ENCODE measurements at places on chromosomes 7 and 10.

DNA sequence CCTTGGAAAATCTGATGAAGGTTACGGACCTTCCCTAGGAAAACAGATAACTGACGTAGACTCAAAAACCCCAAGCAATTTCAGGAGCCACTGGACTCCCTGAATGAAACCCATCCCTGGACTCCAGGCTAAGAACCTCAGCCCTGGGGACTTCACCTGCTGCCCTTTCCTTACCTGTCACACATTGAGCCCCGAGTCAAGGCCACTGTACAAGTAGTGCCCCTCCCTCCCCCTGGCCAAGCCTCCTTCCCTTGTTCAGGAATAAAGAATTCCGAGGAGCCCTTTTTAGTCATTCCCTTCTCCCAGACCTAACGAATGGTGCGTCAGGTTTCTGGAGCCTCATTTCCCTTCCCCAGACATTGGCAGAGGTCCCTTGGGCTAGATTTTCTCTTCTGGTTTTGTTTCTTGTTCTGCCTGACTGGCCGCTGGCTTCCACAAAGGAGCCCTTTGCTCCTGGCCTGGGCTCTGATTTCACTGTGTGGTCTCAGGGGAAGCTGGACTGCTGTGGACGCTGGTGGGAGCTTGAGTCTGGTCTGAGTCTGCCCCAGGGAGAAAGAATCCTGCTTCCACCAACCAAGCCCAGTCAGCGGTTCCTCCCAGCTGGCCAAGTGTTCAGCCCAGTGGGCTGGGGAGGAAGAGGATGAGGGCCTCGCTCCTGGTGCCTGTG is 31.7 kb downstream of the ZNF775 start:
- DNase-seq: no peak

DNA sequence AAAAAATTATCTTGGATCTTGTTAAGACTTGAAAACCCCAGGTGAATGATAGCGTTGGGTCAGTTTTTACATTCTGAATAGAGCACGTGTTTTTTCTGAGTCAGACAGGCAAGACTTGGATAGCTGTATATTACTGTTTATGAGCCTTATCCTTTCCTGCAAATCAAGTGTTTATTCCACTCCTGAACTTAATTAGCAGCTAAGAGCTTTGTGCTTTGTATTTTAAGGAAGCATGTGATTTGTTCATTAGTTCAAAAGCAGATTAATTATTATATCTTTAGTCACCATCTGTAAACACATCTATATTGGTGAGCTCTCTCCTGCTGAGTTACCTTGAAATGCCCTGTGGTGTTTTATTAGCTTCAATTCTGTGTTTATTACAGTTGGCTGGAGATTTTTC is 98.6 kb upstream of the PRPS1L1 start:
- DNase-seq: no peak

DNA sequence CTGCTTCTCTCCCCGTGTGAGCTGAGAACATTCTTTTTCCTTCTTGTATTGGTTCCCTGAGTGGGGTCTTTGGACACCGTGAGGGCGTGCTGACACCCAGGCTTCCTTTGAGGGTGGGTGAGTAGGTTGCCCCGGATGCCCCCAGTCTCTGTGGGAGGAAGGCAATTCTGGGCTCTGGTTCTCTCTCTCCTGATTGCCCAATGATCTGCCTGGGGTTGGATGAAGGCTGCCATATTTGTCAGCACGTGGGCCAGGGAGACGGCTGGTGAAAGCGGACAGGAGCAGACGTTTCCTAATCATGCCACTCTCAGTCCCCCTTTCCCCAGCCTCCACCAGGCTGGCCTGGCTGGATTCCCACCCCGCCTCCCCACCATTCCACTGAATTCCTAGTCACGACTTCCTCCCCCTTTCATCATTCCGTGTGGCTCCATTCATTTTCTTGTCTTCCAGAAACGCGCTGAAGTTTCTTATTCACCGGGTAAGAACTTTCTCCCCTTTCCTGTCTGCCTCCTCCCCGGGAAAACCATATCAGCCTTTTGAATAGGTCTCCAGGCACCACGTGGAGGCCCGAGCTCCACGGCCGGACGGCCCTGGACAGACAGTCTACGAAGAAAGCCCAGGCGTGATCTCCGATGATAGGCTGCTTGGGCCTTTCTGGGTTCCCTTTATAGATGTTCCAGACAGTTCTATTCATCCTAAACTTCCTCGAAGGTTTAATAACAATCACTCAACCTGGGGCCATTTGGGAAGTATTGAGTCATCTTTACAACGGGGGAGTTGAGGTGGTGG is 98.7 kb upstream of the NPTX2 start:
- DNase-seq: no peak

DNA sequence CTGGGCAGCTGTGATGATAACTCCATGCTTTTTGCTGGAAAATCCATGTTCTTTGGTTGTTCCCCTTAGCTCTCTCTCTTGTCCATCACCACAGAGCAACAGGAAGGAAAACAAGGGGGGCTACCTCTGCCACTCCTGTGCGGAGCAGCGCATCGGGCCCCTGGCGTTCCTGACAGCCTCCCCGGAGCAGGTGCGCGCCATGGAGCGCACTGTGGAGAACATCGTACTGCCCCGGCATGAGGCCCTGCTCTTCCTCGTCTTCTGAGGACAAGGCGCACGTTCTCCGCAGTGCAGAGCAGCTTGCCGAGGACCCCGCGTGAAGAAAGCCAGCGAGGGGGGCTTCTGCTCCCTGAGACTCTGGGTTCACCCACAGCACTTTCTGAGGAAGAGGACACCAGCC is 40.3 kb downstream of the IL15RA start:
- no peak for DNase-seq

GRCh38 chr10:5651388-5651764 is 15.0 kb downstream of the ASB13 start:
- no peak for DNase-seq

- DNase-seq: peak; percentile 5
Measured at GRCh38 chr7:139321071-139321745, 19.9 kb upstream of the FMC1 start.

DNA sequence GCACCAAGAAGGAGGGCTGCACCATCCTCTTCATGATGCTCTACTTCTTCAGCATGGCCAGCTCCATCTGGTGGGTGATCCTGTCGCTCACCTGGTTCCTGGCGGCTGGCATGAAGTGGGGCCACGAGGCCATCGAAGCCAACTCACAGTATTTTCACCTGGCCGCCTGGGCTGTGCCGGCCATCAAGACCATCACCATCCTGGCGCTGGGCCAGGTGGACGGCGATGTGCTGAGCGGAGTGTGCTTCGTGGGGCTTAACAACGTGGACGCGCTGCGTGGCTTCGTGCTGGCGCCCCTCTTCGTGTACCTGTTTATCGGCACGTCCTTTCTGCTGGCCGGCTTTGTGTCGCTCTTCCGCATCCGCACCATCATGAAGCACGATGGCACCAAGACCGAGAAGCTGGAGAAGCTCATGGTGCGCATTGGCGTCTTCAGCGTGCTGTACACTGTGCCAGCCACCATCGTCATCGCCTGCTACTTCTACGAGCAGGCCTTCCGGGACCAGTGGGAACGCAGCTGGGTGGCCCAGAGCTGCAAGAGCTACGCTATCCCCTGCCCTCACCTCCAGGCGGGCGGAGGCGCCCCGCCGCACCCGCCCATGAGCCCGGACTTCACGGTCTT is 1.9 kb downstream of the FZD1 start:
- DNase-seq: no peak

DNA sequence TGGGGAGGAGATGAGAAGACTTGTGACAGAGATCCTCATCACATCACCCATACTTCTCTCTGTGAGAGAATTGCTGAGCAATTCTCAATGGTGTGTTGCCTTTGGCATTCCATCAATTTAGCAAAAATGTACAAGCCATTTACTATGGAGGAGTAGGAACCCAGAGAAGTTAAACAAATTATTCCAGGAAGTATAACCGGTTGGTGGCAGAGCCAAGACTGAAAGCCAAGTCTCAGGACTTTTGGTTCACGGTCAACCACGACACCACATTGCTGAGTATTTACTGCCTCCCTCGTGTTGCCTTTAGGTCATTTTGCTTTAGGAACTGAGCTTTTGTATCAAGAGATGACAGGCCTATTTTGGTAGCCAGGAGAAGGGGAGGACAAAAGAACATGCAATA is 88.0 kb upstream of the ELMO1 start:
- no peak for DNase-seq

- DNase-seq: no peak
Measured at GRCh38 chr10:80276335-80276734, 13.1 kb downstream of the MAT1A start.

- no peak for DNase-seq
Measured at GRCh38 chr10:83957168-83957947, 182.0 kb upstream of the GHITM start.

DNA sequence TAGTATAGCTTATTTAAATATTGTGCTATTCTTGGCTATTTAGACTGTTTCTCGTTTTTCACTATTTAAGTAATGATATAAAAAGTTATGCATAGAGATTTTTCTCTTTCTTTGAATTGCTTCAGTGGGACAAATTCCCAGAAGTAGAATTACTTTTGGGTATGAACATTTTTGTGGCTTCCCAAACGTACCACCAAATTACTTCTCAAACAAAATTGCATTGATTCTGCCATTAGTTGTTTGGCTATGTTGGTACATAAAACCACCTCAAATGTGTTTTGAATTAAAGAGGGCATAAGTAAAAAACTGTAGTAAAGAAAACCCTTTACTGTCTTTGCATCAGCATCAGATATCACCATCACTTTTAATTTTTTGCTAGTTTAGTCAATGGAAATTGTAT is 31.0 kb downstream of the AKR1B1 start:
- DNase-seq: no peak

DNA sequence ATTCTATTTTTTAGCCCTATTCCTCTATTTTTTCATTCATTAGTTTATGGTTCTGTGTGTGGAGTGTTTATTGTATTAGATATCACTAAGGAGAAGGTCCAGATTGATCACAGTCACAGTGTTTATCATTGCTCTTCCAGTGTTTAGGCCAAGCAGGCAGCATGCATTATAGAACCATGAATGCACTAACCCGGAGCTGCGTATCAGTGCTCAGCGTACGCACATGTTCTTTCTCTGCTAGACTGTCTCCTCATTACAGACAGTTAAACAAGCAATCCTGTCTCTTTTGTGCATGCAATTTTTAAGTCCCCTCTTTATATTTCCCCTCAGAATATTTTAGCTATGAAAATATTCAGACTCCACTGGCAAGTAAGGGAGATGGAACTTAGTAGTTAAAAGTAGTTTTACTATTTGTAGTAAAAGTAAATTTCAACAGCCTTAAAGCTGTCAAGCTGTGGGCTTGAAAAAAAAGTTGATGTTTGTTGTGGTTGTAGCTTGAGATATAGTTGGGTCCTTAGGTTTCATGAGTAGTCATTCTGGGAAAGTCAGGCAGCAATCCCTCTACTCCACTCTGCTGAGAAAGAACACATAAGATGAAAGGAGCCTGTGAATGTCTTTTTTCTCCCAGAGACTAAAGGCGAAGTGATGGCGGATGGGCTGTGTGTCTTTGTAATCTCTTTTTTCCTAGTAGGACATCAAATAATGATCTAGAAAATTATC is 260.4 kb downstream of the CDK14 start:
- no peak for DNase-seq

GRCh38 chr7:127817466-127817865 is 165.5 kb downstream of the SND1 start:
- no peak for DNase-seq

- no peak for DNase-seq
Measured at GRCh38 chr10:124943301-124944092, 1.6 kb downstream of the ZRANB1 start.

DNA sequence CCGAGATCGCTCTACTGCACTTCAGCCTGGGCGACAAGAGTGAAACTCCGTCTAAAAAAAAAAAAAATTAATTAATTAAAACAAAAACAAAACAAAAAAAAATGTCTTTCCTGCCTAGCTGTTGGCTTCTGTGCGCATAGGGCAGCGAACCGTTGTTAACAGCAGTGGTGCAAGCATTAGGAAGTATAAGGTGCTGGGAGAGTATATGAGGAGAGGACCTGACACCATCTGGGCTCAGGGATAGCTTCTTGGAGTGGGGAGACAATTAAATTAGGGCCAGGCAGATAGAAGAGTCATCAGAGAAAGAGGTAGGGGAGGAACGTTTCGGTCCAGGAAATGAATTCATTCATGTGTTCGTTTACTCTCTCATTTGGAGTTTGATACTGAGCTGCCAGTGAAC is 46.2 kb upstream of the EZH2 start:
- DNase-seq: no peak

DNA sequence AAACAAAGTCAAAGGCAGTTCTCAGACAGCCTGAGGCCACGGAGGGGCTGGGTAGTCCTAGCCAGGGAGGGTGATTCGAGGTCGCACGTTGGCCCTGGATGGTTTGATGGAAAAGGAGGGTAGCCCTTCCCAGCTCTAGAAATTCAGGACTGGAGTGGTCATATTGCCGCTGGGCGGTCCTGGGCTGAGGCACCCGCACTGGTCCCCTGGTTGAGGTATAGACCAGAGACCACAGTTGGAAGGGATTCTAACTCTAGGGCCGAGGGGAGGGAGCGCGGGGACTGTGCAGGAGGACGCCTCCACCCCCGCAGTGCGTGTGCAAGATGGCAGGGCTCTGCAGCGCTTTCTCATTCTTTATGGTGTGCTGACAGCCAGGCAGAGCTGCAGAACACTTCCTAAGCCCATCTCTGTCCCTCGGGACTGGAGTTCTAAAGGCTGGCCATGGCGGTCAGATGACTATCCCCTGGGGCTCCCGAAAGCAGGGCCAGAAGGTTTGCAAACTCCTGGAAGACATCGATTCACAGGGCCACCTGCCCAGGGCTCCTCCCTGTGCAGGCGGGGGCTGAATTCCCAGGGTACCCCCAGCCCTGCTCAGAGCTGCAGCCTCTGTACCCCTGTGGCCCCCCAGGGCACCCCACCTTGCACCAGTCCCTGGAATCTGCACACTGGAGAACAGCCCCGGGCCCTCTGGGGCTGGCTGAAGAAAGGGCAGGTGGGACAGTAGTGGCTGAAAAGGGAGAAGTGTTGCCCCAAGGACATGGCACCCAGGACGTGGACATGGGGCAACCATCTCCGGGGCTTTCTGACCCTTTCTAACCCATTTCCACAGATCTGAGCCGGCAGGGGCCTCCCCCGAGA is 51.0 kb upstream of the ELN start:
- no peak for DNase-seq

GRCh38 chr10:13908475-13908874 is 321.7 kb downstream of the PRPF18 start:
- DNase-seq: no peak

GRCh38 chr7:126608339-126608776 is 644.4 kb downstream of the GRM8 start:
- DNase-seq: peak; percentile 27

GRCh38 chr10:108187408-108188012 is 1023.0 kb upstream of the SORCS1 start:
- DNase-seq: no peak

Measured in H1 (cell line).